ENCODE measurements at places on chromosomes 5 and 9.

DNA sequence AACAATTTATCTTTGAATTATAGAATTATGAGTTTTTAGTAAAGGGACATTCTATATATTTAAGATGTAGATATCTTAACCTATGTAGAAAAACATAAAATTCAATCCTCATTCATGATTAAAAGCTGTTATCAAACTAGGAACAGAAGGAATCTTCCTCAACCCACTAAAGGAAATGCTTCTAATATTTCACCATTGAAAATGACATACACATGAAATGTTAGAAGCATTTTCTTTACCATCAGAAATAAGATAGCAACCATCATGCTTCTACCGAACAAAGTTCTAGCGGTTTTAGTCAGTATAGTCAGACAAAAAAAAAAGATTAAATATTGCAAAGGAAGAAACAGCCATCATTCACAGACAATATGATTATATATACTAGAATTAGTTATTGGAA lies 32.2 kb downstream of the SHOC1 start:
- DNase-seq: no peak

- DNase-seq: no peak
Measured at GRCh38 chr5:35640623-35641022, 23.0 kb downstream of the SPEF2 start.

DNA sequence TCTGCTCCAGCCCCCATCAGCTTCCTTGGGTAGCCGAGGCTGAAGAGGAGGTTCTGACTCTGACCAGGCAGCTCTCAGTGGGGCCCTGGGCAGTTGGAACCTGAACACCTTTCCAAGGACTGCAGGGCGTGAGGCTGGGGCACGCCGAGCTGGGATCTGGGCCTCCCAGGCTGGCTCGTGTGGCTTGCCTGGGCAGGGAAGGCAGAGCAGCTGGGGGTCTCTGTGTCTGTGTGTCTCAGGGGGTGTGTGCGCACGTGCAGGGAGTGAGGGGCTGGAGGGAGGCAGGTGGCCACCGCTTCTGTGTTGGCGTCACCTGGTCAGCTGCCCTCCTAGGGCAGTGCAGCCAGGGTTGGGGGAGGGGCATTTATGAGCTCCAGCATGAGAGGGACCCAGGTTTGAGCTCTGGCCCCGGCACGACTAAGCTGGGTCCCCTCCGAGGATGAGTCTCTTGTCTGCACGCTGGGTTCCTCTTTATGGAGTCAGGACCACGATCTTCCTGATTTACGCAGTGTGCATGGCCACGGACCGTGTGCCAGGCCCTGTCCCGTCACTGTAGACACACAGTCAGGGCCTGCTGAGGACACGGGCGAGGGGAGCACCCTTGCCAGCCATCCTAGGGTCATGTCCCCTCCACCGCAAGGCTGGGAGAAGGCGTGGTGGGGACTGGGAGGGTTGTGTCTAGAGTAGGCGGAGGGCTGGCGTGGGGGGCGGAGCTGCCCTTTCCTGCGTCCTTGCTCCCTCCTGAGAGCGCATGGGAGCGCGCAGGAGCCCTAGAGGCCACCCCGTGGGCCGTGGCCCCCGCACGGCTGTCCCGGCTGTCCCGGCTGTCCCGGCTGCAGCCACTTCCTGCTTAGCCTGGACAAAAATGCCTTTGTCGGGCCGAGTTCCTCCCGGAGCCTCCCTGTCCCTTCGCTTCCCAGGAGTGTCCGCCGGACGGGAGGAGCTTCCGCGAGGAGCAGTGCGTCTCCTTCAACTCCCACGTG lies 4.6 kb downstream of the ADAMTSL2 start:
- DNase-seq: no peak

DNA sequence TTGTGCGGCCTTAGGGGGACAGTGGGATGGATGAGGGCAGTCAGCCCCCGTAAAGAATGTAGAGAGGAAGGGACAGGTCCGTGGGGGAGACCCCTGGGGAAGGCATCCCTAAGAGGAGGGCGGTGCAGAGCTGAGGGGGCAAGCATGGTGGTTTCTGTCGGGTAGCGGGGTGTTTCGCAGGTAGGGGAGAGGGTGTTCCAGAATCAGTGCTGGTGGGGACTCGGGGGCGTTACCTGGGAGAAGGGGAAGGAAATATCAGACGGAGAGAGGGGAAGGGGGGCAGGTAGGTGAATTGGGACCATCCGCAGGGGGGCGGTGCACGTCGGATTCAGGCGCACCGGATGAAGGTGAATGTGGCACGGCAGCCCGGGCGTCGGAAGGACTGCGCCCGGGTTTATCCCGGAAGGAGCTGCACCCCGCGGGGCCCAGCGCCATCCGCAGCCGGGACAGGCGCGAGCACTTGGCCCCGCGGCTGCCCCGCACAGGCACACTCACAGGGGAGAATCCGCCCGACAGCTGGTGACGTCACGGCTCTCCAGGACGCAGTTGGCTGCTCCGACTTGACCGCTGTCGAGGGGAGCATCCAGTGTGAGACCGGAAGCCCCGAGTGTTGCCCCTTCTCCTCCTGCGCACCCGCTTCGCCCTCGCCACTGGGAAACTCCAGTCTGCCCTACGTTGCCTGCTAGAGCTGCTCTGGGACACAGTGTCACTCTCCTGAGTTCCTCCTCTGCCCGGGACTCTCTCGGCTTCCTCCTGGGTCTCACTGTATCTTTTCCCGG lies 1.3 kb downstream of the CD72 start:
- DNase-seq: peak; percentile 58

DNA sequence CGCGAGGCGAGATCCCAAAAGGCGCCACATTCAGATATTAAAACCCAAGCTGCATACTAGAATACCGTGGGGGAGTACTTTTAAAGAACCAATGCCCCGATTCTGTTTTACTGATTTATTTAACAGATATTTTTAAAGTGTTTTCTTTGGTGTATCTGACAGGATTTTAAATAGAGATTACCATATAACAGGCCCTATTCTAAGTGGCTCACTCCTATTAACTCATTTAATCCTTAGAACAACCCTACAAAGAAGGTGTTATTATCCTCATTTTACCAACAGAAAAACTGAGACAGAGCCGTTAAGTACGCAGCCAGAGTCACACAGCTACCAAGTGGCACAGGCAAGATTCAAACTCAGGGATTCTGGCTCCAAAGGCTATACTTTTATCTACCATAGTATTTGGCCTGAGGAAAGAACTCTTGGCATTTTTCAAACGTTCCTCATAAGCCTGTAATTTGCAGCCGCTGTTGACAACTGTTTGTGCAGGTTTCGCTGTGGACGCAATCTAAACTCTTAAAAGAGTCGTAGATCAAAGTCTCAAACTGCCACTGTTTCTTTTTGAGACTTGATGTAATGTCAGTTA lies 550 bp upstream of the TMEM245 start:
- no peak for DNase-seq

DNA sequence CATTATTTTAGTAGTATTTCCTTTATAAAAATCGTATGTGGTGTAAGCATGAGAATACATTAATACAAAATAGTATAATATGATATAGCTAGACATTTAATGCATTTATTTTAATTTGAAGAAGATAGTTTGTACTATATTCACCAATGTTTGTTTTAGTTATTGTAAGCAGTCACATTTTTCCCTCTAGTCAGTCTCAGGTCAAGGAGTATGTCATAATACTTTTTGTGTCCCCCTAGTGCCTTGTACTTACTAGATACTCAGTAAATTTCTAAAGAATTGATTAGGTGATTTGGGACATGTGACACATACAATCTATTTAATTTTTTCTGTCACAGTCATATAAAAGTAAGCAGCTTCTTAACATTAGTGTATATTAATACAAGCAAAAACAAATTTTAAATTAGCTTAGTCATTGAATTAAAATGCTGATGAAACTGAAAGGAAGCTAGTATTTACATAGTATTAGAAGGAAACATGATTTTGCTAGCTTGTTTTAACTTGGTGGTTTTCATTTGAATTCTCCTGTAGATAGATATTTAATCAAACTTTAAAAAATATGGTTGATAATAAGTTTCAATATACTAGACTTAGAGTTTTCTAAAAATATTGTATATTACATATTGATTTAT lies 242.2 kb downstream of the FER start:
- DNase-seq: no peak

GRCh38 chr5:101435768-101436167 lies 532.7 kb upstream of the ST8SIA4 start:
- DNase-seq: no peak

- DNase-seq: no peak
Measured at GRCh38 chr9:31302620-31303418, 1081.6 kb upstream of the ACO1 start.

DNA sequence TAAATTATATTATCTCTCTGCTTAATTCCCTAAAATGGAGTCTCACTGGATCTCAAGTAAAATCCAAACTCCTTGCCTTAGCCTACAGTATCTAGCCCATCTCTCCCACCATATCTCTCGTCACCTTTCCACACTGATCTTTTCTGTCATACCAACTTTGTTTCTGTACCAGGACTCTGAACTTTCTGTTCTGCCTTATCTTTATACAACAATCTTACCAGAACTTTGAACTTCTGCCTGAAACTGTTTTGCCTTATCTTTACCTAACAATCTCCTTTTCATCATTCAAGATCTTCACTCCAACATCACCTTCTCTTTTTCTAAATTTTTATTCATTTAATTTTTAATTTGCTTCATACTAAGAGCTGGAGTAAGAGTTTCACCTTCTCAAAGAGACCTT lies 139.0 kb downstream of the CPLANE1 start:
- no peak for DNase-seq

Measured in effector CD4-positive, alpha-beta T cell (primary cell).